ENCODE measurements at places on chromosomes 12 and 14.

- peak; percentile 31 for DNase-seq
Observed at GRCh38 chr12:104958805-104959334, 780 bp upstream of the SLC41A2 start.

DNA sequence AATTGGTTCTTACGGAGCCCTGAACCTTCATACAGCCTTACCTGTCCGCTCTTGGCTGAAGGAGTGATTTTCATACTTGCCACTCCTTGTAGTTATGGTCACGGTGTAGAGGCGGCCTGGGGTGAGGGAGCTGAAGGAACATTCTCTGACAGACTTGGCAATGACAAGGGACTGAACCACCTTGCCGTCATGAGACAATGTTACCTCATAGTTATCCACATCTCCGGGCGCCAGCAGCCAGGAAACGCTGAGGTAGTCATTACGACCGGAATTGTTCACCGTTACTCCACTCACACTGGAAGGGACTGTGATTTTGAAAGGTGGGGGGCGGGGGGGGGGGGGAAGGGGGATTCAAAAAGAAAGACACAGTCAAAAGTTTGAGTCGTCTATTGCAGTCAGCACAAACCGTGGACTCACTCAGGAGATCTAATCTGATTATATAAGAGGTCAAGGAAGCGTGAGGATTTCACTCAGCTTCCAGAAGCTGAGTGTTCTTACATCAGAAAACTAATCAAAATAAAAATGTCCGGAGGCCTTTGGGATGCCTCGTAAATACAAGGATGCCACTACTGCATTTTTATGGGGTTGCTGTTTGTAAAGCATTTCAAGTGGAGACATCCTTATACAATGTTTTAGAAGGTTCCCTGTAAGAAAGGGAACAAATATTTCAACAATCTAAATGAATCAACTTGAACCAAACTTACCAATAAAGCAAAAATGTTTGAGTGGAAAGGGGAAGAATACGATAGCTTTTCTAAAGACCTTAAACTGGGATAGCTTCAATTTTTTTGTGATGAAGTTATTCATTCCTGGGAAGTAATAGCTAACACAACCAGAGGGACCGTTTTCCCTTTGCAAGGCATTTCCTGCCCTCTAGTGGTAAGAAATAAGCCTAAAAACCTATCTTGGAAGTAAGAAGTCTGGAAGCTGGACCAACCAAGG is 60.6 kb downstream of the PTPRB start:
- peak; percentile 80 for DNase-seq

DNA sequence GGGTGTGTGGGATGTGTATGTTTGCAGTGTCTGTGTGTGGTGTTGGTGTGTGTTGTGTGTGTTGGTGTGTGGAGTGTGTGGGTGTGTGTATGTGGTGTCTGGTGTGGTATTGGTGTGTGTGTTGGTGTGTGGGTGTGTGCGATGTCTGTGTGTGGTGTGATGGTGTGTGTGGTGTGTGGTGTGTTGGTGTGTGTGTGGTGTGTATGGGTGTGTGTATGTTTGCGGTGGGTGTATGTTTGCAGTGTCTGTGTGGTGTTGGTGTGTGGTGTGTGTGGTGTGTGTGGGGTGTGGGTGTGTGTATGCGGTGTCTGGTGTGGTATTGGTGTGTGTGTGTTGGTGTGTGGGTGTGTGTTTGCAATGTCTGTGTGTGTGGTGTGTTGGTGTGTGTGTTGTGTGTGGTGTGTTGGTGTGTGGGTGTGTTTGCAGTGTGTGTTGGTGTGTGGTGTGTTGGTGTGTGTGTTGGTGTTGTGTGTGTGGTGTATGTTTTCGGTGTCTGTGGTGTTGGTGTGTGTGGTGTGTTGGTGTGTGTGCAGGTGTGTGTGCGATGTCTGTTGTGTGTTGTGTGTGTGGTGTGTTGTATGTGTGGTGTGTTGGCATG is 15.7 kb downstream of the MLXIP start:
- no peak for DNase-seq

GRCh38 chr14:94295360-94296180 is 2.5 kb upstream of the SERPINA10 start:
- no peak for DNase-seq

DNA sequence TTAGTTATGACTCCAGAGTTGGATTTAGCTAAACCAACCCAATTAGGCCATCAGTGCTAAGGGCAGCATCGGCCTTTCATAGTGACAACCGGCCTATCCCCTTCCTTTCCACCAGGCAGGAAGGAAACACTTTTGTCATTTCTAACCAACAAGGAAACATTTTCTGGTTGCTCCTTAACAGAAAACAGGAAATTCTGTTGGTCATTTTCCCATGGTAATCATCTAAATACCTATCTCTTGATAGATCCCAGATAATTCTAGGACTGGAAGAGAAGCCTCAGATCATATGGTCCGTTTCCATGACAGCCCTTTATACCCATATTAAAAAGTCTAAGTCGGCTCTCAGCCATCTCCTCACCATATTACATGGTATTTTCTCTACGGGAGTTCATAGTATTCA is 79.2 kb upstream of the USP44 start:
- DNase-seq = no peak

DNA sequence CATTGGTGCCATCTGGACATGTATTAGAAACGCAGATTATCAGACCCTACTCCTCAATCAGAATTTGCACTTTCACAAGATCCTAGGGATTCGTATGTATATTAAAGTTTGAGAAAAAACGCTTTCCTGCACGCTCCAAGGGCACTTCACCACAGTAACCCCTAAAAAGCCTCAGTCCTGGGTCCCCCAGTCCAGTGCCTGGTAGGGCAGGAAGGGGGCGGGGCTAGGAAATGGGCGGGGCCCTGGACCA is 369 bp downstream of the DEPDC4 start:
- DNase-seq = no peak

- DNase-seq = no peak
Observed at GRCh38 chr12:108641446-108642268, 8.0 kb upstream of the SELPLG start.

DNA sequence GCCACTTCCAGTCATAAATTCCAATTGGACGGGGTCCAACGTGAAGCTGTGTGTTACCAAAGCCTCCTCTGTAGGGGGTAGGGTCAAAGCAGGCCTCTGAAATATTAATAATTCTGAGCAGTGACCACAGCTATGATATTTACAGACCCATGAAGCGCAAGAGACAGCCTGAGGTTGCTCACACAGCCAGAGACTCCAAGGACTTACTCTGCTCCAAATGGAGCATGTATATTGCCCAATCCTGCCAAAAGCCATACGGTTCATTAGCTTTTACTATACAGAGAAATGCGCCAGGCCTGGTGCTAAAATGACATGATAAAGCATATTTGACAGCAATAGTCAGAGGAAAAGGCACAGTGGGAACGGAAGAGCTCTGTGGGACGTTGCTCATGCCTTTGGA is 151.3 kb downstream of the PAH start:
- DNase-seq = no peak

DNA sequence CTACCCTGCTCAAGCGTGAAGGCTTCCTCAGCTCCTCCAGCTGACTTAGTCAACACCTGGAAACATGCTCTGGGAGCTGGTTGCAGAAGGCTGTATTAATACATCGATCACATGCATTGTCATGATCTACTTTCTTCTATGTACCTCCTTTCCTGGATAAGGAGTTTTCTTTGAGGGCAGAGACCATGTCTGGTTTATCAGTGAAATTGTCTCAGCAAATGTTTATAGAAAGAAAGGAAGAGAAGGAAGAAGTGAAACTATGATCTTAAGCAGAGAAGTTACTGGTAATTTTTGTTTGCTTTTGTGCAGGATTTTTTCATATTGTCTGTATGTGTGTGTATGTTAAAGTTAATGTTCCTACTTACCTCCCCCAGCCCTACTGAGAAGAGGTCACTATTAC is 4.5 kb downstream of the DYRK4 start:
- no peak for DNase-seq

All from NCI-H748 treated with DMSO at 0.1 percent for 48 hours (cell line).